ENCODE measurements at places on chromosomes 7 and 10.

DNA sequence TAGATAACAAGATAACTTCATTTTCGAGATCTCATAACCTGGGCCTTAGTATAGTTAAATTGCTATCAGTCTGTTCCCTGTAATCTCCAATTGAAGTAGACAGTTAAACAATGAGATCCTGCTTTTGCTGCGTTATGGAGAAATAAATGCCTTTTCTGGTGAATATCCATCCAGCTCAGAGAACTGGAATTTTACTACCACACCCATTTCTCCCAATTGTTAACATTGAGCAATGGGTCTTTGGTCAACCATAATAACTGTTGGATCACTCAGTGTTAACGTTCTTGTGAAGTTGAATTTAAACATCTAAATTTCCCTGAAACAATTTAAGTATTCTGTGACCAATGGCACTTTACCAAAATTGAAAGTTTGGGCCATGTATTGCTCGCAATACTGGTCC, 3.0 kb downstream of the CALU start:
- DNase-seq = no peak

DNA sequence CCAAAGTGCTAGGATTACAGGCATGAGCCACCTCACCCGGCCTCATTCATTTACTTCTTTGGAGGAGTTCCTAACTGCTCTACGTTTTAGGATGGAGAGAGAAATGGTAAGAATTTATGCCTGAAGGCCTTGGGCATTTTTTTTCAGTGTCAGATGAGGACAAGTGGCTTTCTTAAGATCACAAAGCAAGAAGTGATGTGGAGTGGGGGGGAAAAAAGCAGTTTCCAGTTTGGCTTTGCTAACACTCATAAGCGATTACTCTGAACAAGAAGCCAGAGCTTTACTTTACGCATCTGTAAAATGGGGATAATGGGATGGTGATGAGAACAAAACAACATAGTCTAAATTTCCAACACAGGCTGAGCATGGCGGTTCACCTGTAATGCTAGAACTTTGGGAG, 2.6 kb upstream of the PPIA start:
- DNase-seq = no peak

DNA sequence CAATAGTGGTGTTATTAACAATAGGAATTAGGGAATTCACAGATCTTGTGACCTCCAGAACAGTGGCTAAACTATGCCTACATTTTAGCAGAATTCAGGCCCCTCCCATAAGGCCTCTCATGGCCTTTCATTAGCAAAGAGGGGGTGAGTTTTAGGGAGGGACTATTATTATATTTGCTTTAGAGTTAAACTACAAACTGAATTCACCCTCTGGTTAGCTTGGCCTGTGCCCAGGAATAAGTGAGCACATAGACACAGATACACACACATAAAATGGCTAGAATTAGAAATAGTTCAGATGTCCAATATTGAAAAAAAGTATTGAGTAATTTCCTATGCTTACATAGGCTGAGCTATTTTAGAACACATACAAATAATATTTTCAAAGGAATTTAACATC, 818.8 kb upstream of the COBL start:
- no peak for DNase-seq

GRCh38 chr10:69639291-69640195, 9.5 kb downstream of the FAM241B start:
- no peak for DNase-seq

GRCh38 chr7:75536491-75536890, 44.4 kb downstream of the SPDYE5 start:
- DNase-seq = no peak

GRCh38 chr7:117582219-117582704, 102.4 kb downstream of the CFTR start:
- DNase-seq = no peak

GRCh38 chr7:70539205-70539604, 592.7 kb upstream of the GALNT17 start:
- DNase-seq = no peak

- DNase-seq = no peak
Measured at GRCh38 chr10:60336901-60337630, 52.6 kb downstream of the ANK3 start.

- DNase-seq = no peak
Measured at GRCh38 chr7:116261904-116262303, 51.6 kb downstream of the TES start.

- no peak for DNase-seq
Measured at GRCh38 chr7:137040745-137041144, 172.3 kb downstream of the CHRM2 start.

GRCh38 chr10:89563861-89564478, 28.6 kb upstream of the SLC16A12 start:
- DNase-seq = no peak

DNA sequence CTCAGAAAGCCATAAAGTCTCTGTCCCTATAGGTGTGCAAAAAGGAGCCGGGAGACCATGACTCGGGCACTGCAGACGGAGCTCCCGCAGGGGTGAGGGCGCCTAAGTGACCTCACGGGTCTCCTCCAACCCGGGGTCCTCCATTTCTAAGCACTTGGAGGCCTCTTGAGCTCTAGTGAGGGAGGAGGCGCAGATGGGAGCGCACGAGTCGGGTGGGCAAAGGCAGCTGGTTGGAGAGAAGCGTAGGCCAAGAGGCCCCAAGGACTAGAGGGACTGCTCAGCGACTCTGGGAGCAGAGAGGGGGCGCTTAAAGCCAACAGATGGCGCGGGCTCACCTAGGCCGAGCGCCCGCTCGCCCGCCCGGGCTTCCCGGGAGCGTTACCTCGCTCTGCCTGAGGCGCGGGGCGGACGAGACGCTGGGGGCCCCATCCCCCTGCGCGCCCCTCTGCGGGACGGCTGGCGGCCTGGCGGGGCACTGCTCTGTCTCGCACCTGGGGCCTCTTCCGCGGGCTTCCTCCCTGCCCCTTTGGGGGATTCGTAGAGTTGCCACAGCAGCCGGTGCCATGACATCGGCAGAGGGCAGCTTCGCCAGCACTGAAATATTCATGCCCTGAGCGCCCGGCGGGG, 523 bp upstream of the CDH23 start:
- DNase-seq = peak; percentile 71

GRCh38 chr7:117809958-117810357, 63.3 kb downstream of the CTTNBP2 start:
- no peak for DNase-seq

GRCh38 chr10:93413252-93413689, 68.9 kb downstream of the MYOF start:
- no peak for DNase-seq

GRCh38 chr7:134300988-134301387, 15.7 kb downstream of the SLC35B4 start:
- no peak for DNase-seq

DNA sequence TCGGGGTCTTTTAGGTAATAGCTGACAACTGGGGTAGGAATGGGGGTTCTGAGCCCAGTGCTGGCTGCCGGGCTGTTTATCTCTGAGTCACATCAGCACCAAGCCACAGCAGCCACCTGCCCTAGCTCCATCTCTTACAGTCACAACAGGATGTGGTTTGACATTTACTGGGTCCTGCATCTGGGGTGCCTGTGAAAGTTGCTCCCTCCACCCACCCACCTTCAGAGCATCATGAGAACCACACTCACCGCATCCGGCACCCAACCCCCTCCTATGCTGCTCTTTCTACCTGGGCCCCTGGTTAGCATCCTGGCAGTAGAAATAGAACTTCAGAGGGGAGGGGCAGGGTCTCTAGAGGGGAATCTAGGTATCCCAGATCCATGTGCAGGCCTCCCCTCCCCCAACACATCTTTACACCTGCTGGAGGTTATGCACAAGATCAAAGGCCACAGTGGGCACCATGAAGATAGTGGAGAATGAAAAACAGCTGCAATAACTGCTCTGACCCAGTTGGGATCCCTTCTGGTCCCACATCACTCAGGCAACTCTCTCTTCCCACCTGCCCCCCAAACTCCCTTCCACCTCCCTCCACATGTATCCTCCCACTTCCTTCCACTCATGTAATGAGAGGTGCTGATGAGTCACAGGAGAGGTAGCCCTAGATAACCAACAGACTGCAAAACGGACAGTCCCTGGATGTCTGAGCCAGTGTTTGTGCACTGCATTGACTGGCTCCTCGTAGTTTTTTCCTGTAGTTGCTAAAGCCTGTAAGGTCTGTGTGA, 38.2 kb downstream of the PRSS2 start:
- DNase-seq = no peak

Data from NCI-H446 (cell line).